ENCODE measurements at places on chromosomes 7 and 10.

DNA sequence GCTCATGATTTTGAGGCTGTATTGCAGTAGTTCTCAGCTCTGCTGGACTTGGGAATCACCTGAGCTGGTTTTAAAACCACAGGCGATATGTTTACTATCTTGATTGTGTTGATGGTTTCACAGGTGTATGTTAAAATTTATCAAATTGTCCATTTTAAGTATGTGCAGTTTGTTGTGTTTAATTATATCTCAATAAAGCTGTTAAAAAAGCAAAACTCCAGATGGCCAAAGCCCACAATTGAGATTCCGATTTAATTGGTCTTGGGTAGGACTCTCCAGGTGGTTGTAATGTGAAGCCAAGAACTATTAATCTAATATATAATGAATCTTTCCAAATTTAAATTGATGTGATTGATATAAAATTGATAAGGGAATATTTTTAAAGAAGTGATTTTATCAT, 48.6 kb downstream of the NRCAM start:
- no peak for DNase-seq

- DNase-seq, result no peak
Measured at GRCh38 chr10:43074827-43075611, 1.9 kb upstream of the RET start.

GRCh38 chr10:56880606-56881005, 519.5 kb upstream of the ZWINT start:
- no peak for DNase-seq

- DNase-seq, result no peak
Measured at GRCh38 chr10:23433701-23434100, 5.2 kb upstream of the OTUD1 start.

DNA sequence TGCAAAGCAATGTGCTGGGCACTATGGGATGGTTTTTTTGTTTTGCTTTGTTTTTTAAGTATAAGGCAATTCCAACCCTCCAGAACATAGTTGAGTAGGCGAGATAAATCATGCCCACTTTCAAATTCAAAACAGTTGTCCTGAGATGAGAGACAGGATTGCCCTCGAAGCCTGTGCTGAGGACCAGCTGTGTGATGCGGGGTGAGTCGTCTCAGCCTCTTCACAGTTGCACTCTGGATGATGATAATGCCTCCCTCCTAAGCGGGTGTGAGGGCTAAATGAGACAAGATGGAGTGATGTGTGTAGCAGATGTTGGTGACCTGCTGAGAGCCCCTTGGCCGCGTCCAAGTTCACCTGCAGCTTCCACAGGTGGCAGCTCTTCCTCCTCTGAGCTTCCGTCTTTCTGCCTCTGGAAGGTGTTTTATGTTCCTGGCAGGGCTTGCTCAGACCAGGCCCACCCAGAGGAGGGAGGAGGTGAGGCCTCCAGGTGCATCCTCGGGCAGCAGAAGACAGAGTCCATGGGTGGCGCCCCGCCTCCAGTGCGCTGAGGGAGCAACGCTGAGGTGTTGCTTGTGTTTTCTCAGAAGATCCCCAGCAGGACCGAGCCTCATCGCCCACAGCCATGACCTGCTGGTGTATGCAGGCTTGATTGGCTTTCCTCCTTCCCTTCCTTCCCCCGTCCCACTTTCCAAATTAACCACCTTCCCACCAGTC, 30.6 kb downstream of the ECHDC3 start:
- no peak for DNase-seq

GRCh38 chr10:25481467-25481866, 306.7 kb downstream of the GPR158 start:
- no peak for DNase-seq

DNA sequence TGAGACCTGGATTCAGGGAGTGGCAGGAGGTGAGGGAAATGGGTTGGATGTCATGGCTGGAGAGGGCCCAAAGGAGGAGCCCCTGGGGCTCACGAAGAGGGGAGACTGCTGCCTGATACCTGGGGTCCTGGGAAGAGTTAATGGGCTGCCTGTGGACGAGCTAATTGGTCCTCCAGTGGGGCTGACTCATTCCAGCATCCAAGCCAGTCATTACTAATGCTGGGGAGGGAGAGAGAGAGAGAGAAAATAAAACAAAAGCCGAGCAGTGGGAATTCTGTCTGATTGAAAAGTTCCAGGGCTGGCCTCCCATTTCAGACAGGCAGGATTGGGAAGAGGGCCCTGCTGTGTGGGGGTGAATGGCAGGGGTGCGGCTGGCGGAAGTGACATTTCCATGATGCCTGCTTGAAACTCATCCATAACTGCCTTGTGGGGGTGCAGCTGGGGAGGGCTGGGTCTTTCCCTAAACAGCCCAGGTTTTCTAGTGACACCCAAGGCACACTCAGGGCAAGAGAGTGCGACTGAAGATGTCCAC, 297.8 kb downstream of the RPS24 start:
- DNase-seq, result no peak

DNA sequence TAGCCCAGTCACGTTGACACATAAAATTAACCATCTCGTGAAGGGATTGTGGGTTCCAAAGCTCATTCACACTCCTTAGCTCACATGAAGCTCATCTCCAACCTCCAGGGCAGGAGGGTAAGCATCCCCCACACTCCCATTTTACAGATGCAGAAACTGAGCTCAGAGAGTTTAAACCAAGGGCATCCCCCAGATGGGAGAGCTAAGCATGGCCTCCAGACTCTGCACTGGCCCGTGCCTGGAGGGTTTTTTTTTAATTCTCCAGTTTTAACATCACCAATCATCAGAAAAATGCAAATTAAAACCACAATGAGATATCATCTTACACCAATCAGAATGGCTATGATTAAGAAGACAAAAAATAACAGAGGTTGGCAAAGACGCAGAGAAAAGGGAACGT, 53.3 kb upstream of the TCF7L2 start:
- no peak for DNase-seq

- DNase-seq, result no peak
Measured at GRCh38 chr10:89750441-89750840, 49.1 kb downstream of the KIF20B start.

Measured in stimulated activated CD8-positive, alpha-beta memory T cell treated with anti-CD3 and anti-CD28 coated beads, Interleukin-15, amount 100 ng/mL, for 24 hours (primary cell).